A549 treated with AZD2906 at 1 μM for 4 hours (cell line): ENCODE measurements at places on chromosomes 2 and 18. TPM values are rescaled to one million over a fixed set of nuclear protein-coding genes. Genes with fewer than 3 reads are reported as not detected.

The EGR4 gene
- total RNA-seq, result 0.19 to 0.32 TPM (median 0.25 TPM) in 5 replicates

The FKBP1B gene
- total RNA-seq, result 11.5 to 12.2 TPM (median 11.8 TPM) in 5 replicates

The CYTIP gene
- 0.05 to 0.10 TPM (median 0.08 TPM) in 3 of 5 replicates, not detected in the others for total RNA-seq

The WDR33 gene
- 18.2 to 22.8 TPM (median 22.3 TPM) in 5 replicates for total RNA-seq

The CXCR1 gene
- not detected in 5 replicates for total RNA-seq

The MATN3 gene
- total RNA-seq, result 10.9 to 19.1 TPM (median 16.2 TPM) in 5 replicates

The SMAD2 gene
- total RNA-seq, result 48.5 to 72.1 TPM (median 58.2 TPM) in 5 replicates
